Kidney (tissue), 22 donors: ENCODE measurements at places on chromosomes 3 and 15. TPM values are rescaled to one million over a fixed set of nuclear protein-coding genes. Genes with fewer than 3 reads are reported as not detected.

The HDGFL3 gene
- 13.9 TPM for polyA plus RNA-seq

The AMIGO3 gene
- polyA plus RNA-seq: 0.73 TPM

The ZNF80 gene
- polyA plus RNA-seq: not detected

The SLC51A gene
- 6.5 TPM for polyA plus RNA-seq

The ATP13A4 gene
- 0.49 TPM for polyA plus RNA-seq

The GOLGA8G gene
- not detected for polyA plus RNA-seq

The ETV5 gene
- polyA plus RNA-seq: 5.1 TPM

The TGM4 gene
- not detected for polyA plus RNA-seq

The P2RY14 gene
- 0.54 TPM for polyA plus RNA-seq

- DNase-seq: no peak
Observed at GRCh38 chr3:134836921-134837320, 41.9 kb downstream of the EPHB1 start.

DNA sequence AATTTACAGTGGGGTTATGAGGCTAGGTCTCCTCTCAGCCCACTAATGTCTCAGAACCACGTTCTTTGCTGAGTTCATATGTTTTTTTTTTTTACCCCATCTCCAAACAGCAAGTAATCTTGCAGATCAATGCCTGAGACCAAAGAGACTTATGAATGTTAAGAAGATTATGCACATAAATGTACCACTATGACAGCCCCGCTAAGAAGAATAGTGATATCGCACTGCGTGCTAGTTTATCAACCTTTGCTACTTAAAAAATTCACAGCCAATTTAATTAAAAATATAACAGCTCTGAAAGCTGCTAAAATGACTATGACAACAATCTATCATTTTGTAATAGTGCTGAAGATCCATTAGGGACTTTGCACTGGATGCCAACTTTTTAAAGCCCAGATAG, 739.0 kb upstream of the CFAP20DC start:
- DNase-seq: no peak

- peak; percentile 55 for DNase-seq
Observed at GRCh38 chr3:29972320-29972993, 633.9 kb upstream of the TGFBR2 start.

- no peak for DNase-seq
Observed at GRCh38 chr3:107817076-107817475, 273.8 kb downstream of the CD47 start.

GRCh38 chr3:100106531-100107141, 7.7 kb downstream of the FILIP1L start:
- peak; percentile 44 for DNase-seq

DNA sequence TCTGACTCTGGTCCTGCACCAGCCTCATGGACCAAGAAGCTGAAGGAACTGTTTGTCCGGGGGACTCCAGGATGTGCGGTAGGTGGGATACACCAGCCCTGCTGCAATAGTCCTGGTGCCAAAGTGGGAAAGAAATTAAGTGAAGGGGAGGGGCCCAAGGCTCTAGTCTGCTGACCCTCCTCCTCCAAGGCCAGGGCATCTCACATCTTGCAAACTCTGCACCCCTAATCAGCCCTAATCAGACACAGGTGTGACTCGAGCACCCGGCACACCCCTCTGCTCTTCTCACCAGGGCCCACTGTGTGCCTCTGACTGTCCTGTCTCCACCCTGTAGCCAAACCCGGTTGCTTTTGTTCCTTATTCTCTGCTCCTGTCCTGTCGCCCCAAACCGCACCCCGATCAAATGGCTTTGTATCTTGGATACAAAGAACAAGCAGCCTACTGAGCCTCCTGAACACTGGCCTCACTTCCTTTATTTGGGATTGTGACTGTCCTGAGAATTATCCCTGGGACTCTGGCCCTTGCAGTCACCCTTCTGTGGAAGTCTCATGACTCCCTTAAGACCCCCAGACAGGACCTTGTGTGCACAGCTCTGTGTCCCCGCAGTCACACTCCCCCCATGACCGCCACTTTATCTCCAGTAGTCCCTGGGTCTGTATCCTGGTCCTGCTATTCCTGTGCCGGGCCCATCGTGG, 26.7 kb upstream of the SLC41A3 start:
- DNase-seq: peak; percentile 15

DNA sequence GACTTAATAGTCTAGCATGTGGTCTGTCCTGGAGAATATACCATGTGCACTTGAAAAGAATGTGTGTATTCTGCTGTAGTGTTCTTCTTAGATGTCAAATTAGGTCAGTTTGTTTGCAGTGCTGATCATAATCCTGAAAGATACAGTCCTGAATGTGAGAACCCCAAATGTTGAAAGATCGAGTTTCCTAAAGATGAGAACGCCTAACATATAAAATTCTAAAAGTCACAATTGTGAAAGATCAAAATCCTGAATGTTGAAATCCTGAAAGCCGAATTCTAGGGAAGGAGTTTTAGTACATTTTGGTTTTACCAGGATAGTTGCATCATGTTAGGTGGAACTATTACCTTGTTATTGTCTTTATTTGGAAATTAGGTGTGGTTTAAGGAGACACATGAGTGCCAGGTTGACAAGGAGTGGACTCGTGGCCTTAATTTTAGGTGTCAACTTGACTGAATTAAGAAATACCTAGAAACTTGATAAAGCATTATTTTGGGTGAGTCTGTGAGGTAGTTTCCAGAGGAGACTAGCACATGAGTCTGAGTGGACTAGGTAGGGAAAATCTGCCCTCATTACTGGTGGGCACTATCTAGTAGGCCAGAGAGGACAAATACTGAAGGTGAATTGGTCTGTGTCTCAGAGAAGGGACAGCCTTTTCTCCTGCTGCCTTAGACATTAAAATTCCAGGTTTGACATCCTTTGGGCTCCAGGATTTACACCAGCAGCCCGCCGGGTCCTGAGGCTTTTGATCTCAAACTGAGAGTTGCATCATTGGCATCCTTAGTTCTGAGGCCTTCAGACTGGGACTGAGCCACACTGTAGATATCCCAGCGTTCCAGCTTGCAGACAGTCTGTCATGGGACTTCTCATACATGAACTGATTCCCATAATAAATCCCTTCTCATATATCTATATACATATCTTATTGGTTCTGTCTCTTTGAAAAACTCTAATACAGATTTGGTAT, 77.1 kb downstream of the LRRC28 start:
- DNase-seq: no peak

GRCh38 chr3:76997733-76998132, 42.2 kb upstream of the ROBO2 start:
- DNase-seq: no peak

DNA sequence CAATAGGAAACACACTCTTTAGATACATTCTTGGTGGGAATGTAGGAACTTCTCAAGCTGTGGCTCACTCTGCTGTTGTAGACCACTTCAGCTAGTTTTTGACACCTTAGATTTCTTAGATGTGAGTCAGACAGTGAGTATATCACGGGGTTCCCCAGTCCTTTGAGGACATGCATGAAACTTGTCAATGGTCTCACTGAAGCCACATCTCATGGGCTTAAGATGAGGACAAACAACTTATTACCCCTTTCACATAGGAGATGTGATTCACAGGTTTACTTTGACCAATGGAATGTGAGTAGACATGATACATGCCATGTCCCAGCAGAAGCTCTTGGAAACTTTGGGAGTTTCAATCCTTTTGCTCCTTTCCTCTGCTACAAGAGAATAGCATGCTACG, 325.5 kb downstream of the CHST2 start:
- no peak for DNase-seq

DNA sequence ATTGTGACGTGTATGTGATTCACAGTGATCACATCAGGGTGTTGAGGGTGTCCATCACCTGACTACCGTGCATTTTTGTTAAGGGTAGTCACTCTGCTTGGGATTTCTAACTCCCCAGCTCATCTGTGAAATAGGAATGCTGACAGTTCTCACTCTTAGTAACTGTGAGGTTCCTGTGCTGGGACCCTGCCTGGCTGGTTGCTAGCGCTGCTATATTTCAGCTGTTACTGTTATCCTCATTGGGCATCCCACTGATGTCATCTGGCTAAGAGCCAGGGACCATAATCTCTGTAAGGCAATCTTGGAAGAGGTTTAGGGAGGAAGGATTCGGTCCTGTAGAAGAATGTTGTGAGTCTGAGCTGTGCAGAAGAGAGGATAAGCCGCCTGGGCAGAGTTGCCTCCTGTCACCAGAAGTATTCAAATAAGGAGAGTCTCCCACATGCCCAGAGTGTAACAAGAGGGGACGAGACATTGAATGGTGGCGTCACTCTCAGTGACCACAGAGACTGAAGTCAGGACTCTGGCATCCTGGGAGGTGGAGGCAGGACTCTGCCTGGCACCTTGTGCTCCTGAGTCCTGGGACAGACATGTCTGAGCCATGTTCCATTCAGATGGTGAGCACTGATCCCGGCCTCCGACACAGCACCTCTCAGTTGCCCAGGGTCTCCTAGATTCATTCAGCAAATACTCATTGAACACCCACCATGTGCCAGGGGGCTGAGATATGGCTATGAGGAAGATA, 52.2 kb downstream of the FBLN2 start:
- no peak for DNase-seq

GRCh38 chr15:77375133-77375532, 44.8 kb downstream of the PEAK1 start:
- no peak for DNase-seq

DNA sequence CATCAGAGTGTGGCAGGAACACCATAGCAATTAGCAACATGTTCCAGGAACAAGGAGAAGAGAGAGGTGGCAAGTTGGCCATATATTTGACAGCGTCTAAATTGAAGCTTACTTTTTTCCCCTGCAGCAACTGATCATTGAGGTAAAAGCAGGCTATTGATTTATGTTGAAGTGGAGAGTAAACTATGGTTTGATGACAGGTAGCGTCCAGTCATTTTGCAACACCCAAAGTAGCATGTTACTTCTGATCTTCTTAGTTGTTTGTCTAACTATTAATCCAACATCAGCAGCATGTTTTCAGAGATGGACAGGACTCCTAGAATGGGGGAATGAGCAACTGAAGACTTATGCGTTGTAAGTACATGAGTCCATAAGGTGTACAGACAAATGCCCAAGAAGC, 225.8 kb downstream of the ZPLD1 start:
- DNase-seq: no peak

GRCh38 chr3:27356976-27357375, 12.2 kb downstream of the NEK10 start:
- no peak for DNase-seq

GRCh38 chr3:15164340-15164739, 41.7 kb upstream of the CAPN7 start:
- DNase-seq: peak; percentile 93

GRCh38 chr3:119630880-119631329, 29.5 kb downstream of the POPDC2 start:
- DNase-seq: no peak

DNA sequence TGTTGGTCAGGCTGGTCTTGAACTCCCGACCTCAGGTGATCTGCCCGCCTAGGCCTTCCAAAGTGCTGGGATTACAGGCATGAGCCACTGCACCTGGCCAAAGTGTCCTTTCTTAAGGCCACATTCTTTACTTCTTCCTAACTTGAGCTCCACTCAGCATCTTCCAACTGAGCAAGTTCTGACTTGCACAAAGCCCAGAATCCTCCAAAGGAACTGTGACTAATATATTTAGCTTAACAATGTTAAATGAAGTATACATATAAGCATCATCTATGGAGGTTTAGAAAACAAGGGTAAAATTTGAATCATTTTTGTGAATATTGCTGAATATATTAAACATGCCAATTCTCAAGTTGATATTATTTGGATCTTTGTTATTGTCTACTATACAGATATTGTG, 93.7 kb downstream of the SHQ1 start:
- DNase-seq: no peak

GRCh38 chr3:119161240-119161639, 12.2 kb upstream of the UPK1B start:
- DNase-seq: no peak

- DNase-seq: no peak
Observed at GRCh38 chr3:105793040-105793439, 75.8 kb downstream of the CBLB start.

DNA sequence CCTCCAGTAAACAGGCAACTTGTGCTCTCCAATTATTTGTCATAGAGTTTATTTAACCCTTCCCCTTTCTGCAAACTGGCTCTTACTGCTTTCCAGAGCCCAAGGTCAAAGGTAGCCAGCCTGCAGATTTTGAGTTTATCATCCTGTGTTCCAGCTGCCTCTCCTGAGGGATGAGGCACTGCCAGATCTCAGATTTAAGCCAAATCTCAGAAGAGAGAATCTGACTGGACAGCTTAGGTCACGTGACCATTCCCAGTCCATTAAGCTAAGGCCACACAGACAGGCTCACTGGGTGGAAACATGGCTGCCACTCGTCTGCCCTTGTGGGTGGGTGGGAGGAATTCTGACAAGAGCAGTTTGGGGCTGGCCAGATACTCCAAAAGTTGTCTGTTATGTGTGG, 8.6 kb upstream of the SIAH2 start:
- no peak for DNase-seq

GRCh38 chr3:67312155-67312554, 314.0 kb downstream of the KBTBD8 start:
- no peak for DNase-seq

GRCh38 chr3:38595393-38595792, 54.1 kb downstream of the SCN5A start:
- DNase-seq: no peak

DNA sequence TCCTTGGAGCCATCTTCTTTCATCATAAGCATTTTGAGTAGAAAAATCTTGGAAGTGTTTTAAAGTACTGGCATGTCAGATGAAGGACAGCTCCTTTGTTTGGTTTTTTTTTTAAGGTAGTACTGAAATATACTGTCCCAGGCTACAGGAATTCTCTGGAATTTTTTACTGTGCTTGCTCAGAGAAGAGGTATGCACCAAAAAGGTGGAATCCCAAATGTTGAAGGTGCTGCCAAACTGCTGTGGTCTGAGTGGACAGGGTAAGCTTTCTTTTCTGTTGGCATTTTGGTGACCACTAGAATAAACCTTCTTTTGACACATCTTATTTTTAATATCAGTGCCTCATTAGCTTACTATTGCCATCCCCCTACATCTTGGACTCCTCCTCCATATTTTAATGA, 7.2 kb downstream of the GNL3 start:
- no peak for DNase-seq

DNA sequence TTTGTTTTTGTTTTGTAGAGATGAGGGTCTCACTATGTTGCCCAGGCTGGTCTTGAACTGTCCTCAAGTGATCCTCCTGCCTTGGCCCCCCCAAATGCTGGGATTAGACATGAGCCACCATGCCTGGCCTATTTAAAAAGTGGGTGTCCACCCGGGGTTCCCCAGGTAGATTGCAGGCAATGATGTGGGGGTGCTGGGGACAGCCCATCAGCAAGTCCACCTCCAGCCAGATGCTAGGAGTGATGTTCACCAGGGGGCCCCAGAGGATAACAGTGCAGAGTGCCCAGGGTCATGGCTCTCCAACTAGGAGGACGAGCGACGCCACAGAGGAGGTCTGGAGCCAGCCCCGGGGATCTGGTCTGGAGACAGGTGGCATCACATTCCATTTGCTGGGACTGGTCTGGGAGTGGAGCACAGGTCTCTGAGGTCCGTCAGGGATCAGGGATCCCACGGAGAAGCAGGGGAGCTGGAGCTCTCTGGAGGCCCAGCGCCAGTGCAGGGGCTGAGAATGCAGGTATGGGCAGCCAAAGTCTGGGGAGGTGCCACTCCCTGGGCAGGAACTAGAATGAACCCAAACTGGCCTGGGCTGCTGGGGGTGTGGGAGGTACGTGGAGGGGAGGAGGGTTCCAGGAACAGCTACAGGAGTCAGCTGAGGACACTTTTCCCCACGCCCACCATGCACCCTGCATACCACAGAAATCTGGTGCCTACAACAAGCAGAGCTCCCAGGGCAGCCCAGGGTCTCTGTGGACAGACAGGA, 51.2 kb upstream of the PCSK6 start:
- no peak for DNase-seq

GRCh38 chr15:66765478-66766281, 63.6 kb downstream of the SMAD6 start:
- peak; percentile 98 for DNase-seq

GRCh38 chr3:66971891-66972551, 26.1 kb upstream of the KBTBD8 start:
- peak; percentile 87 for DNase-seq
